ENCODE measurements at places on chromosomes 5 and 9.

DNA sequence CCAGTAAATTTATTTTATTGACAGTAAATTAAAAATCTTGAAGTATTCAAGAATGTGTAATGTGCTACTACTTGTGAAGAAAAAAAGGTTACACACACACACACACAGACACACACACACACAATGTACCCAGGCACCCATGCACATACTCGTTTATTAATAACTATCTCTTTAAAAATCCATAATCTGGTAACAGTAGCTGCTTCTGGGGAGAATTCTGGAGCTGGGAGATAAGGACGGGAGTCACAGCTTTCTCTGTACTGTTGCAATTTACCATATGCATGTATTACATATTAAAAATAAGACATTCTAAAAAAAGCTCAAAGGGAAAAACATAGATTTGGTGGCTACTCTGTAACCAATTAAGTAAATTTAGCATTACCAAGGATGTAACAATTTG, 7.9 kb upstream of the C1QTNF2 start:
- DNase-seq, result no peak

DNA sequence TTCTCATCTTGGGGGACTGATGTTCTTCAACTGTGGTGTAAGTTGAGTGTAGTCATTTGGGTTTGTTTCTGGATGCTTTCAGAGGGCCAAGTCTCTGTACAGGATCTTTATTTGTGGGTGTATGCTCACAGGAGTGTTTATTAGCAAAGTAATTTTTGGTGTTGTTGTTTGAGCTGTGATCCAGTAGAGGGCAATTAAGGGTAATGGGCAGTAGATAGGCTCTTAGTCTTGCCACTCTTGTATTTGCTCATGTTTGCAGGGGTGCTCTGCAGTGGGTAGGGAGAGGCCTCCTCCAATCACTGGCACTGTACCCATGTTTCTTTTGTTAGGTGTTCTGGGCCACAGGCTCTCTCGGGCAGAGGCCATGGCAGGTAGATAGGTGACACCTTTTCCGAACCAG, 45.9 kb upstream of the ITGA2 start:
- DNase-seq, result no peak

GRCh38 chr9:88653911-88654310, 118.9 kb downstream of the NXNL2 start:
- DNase-seq, result peak; percentile 75

DNA sequence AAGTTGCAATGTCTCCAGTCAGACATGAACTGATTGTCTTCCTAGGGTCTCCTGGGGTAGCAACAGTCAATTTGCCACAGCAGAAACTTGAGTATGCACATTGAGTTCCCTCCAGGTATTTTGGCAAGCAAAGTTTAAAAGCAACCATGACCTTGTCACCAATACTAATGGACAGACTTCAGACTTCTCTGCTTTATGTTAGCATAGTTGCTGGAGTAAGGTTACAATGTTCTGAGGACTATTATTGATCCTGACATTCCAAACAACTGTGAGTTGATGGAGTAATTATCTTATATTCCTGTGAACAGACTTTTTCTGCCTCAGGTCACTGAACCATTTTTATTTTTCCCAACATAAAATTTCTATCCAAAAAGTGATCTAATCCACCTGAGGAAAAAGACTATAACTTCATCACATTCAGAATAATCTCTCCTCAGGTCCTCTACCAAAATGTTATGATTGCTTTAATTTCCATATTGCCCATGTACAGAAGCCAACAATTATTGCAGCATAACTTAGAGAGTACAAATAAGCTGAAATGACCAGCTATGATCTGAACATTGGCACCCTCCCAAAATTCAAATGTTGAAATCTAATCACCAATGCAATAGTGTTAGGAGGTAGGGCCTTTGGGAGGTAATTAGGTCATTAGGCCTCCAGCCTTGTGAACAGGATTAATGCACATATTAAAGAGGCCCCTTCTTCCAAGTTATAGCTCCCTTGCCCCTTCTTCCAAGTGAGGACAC, 228.3 kb downstream of the PDE4D start:
- no peak for DNase-seq

DNA sequence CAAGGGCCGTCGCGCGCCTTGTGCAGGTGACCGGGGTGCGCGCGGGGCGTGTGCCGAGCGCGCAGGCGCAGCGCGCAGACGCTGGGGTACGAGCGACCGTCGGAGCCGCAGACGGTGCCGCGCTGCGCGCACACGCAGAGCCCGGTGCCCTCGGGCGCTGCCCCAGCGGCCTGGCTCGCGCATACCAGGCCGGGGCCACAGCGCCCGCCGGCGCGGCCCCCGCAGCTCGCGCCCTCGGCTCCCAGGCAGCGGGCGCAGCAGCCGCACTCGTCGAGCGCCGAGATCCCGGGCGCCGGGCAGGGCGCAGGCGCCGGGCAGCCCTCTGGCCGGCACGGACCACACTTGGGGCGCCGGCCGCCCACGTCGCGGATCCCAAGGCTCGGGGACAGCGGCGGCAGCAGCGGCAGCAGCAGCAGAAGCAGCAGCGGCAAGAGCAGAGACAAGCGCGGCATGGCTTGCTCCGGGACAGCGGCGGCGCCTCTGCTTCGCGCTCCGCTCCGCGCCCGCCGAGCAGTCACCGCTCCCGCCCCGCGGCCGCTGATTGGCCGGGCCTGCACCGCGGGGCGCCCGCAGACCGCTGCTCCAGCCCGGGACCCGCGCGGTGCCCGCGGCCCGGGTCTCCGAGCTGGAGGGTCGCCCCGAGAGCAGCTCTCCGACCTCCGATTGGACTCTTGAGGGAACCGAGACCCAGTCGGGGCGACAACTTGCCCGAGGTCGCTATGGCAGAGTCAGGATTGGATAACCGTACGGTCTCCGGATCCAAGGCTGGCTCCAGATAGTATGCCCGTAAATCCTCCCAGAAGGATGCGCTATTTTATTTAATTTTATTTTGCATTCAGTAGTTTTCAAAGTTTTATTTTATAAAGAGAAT, at the start of gene IGFBPL1:
TSS of gene IGFBPL1 (minus strand) at position 482 of the 871 bp plus-strand sequence. CDS start at position 452, 30 bp downstream.
- no peak for DNase-seq
